ENCODE measurements at places on chromosomes 16 and 17.

- DNase-seq, result no peak
Observed at GRCh38 chr17:57108671-57109392, 23.8 kb downstream of the AKAP1 start.

DNA sequence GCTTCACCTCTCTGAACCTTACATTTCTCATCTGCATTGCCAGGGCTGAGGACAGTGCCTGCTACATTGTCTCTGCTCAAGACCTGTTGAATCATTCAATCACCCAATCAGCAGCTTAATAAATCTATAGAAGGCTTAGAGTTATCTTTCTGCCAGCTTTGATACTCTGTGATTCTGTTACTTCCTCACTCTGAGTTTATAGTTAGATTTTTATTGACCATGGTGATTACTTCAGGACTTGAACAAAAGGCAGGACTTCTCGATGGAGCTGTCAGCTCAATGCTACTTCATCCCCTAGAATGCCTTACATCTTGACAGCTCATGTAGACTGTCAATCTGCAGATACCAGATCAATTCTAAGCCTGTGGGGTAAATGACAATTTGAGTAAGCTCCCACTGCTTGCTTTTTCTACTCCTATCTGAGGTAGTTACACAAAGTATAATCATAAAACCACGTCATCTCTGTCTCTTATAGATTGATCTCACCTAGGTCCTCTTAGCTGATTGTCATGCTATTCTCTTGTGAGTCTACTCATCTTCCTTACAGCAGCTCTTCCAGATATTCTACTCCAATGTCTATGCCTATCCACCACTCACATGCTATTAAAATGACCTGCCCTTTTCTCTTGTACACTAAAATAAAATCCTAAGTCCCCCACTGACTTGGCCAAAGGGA, 318.3 kb upstream of the CA10 start:
- no peak for DNase-seq

GRCh38 chr17:81398176-81398831, 3.0 kb downstream of the BAHCC1 start:
- DNase-seq, result peak; percentile 51

DNA sequence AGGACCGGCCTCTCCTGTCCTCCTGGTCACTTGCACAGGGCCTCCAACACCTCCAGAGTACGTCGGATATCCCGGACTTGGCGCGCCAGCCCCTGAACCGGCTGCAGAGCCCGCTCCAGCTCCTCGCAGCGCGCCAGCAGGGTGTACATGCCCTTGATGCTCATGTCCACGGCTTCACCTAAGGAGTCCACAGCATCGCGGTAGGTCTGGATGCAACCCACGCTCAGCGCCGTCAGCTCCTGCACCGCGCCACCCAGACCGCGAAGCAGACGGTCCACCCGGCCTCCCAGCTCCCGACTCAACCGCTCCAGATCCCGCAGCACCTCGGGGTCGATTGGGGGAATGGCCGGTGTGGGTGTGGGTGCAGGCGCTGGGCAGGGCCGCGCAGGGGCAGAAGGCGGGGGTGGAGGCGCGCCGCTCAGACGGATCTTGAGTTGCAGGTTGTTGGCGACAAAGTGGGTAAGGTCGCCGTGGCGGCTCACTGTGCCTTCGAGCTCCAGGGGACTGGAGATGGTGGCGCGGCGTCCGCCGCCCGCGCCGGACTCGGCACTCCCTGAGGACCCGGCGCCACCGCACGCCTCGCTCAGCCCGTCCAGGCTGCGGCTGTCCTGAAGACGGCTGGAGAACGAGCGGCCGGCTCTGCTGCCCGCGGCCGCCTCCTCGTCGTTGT, 804 bp downstream of the BORCS6 start:
- peak; percentile 37 for DNase-seq

- no peak for DNase-seq
Observed at GRCh38 chr17:72697602-72698146, 394.8 kb downstream of the SLC39A11 start.

DNA sequence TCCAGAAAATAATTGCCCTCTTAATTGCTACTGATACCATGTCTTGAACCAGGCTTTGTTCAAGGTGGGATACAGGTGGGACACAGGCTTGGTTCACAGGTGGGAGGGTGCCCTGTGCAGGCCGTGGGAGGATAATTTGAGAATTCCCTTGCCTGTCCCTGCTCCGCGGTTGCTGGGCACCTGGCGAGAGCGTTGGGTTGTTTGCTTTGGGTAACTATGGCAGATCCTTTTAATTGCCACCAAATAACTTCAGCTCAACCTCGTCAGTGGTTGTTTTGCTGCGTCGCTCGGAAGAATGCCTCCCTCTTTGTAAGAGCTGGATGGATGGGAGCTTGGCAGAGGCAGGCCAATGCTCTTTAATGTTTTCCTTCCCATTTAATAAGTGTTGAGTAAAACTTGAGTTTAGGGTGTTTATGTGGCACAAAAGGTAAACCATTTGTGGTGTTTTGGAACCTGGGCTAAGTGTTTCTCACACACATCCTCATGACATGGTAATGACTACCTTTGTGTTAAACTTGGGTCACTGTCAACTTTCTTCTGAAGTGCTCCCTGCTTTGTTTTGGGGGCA, 202.5 kb downstream of the MSI2 start:
- DNase-seq, result no peak

- DNase-seq, result peak; percentile 72
Observed at GRCh38 chr17:59521465-59522126, 43.8 kb upstream of the DHX40 start.

DNA sequence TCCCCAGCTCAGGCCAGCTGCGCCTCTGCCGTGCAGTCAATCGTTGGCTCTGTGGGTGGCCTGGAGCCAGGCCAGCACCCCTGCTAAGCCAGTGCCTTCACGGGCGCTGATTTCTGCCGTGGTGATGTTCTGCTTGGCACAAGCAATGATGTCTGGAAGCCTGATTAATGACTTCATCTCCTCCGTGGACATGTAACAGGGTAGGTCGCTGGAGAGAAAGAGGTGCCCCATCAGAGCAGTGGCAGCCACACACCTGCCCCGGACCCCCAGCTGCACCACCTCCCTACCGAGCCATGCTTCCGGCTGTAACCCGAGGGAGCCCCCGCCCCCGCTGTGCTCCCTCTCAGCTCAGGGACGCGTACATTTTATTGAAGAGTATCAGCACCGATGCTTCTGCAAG, 1.9 kb downstream of the ARL16 start:
- no peak for DNase-seq

- DNase-seq, result no peak
Observed at GRCh38 chr17:8413328-8413727, 15.7 kb upstream of the RNF222 start.

DNA sequence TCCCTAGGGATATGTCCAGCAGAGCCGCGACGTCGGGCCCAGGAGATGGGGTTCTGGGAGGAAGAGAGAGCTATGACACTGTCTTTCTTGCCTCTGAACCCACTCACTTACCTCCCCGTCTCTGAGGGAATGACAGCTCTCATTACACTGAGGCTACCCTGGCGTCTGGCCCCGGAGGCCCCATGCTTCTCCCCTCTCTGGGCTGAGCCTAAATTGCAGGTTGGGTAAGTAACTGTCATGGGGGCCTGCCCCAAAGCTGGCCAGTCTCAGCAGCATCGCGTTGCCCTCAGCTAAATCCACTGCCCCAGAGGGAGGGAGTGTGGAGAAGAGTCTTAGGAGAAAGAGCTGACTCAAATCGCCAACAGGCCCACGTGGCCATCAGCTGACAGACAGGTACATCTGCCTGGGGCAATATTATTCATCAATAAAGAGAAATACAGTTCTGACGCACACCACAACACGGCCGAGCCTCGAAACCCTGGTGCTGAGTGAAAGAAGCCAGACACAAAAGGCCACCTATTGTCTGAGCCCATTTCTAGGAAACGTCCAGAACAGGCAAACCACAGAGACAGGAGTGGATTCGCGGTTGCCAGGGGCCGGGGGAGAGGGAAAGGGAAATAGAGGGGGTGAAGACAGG, 156.4 kb downstream of the C16orf95 start:
- no peak for DNase-seq

GRCh38 chr17:82608816-82609215, 39.4 kb downstream of the WDR45B start:
- no peak for DNase-seq

- DNase-seq, result no peak
Observed at GRCh38 chr17:15377616-15378015, 36.2 kb upstream of the TEKT3 start.

GRCh38 chr16:64669573-64669972, 452.3 kb downstream of the CDH11 start:
- no peak for DNase-seq

- DNase-seq, result no peak
Observed at GRCh38 chr17:4520060-4520893, 21.6 kb downstream of the SPNS2 start.

DNA sequence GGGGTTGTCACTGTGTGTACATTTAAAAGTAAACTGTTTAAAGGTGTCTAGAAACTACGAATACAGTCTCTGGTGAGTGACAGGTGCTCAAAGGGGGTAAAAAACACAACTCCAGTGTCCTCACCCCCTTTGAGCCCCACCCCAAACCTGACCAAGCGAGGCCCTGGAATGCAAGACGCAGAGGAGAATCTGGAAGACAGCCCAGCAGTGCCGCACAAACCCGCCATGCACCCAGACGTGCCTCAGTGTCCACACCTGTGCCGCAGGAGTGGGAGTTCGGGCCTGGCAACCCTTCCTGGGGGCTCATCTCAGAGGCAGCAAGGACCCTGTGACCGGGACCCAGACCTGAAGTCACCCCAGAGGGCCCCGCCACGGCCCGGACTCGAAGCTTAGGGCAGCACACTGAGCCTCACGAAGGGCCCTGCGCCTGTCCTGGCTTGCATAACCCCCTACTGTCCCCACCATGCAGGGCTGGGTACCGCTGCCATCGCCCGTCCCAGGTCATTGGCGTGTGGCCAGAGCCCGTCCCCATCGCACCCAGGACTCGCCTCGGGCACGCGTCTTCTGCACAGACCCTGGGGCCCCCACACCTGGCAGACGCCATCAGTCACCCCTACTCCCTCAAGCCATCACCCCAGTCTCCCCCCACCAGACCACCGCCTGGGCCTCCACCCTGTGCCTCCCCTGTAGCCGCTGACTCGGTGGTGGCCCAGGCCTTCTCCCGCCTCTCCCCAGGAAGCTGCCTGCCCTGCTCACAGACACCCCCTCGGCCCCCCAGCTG, 33.0 kb upstream of the ZC3H18 start:
- no peak for DNase-seq

DNA sequence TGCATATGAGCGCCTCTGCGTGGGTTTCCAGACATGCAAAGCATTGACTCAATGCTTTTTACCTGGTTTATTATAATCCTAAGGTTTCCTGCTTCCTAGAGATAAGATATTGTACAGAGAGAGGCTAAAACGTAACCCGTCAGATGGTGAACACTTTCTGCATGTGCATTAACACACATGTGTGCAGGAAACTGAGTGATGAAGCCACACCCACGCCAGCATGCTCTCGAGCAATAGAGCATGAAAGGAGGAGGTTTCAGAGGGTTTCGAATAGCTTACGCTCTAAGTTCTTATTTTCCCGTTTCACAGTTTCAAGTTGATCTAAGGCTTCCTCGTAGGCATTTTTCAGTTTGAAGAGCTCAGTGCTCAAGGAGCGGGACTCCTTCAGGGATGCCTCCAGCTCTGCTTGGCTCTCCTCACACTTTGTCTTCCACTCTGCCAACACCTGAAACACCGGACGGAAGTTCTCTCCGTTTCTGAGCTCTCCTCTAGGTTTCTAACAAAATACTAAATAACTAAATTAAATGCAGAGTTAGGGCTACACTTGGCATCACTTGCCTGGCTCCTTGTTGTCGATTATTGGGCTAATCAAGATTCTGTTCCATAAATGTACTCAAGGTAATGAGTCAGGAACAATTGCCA, 23.2 kb downstream of the MYH3 start:
- no peak for DNase-seq

DNA sequence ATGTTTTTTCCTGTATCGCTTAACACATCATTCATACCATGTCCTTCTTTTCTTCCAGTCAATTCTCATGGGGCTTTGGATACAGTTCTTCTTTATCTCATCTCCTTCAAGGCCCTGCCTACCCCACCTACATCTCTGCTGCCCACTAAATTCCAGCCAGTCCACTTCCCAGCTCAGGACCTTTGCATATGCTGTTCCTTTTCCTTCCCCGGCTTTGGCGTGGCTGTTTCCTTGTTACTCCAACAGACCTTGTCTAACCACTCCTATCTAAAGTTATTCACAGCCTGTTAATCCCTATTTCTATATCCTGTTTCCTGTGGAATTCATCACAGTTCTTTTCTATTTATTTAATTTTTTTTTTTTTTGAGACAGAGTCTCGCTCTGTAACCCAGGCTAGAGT, 6.6 kb upstream of the STAT3 start:
- peak; percentile 18 for DNase-seq

- DNase-seq, result no peak
Observed at GRCh38 chr17:77375917-77376651, 235.3 kb downstream of the SEC14L1 start.

GRCh38 chr16:87442581-87442966, 50.2 kb downstream of the ZCCHC14 start:
- no peak for DNase-seq

DNA sequence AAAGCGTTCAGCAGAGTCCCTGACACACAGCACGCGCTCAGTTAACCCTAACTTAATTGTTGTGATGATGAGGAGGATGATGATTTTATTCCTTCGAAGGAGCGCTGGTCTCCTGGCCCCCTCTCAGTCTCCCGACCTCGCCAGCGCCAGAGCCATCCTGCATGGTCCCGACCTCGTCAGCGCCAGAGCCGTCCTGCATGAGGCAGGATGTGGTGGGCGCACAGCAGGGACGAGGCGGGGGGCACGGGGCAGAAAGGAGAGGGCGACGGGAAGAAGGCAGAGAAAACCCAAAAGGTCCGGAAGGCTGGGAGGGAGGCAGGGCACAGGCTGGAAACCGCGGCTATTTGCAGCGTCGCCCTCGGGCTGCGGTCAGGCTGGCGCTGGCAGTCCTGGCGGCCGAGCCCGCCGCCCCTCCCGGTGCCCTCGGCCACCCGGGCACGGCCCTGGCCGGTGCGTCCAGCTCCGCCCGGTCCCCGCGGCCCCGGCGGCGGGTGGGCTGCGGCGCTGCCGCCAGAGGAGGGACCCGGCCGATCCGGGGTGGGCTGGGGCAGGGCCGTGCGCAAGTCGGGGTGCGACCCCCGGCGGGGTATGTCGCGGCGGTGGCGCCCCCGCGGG, 3.0 kb upstream of the TAC4 start:
- peak; percentile 39 for DNase-seq

DNA sequence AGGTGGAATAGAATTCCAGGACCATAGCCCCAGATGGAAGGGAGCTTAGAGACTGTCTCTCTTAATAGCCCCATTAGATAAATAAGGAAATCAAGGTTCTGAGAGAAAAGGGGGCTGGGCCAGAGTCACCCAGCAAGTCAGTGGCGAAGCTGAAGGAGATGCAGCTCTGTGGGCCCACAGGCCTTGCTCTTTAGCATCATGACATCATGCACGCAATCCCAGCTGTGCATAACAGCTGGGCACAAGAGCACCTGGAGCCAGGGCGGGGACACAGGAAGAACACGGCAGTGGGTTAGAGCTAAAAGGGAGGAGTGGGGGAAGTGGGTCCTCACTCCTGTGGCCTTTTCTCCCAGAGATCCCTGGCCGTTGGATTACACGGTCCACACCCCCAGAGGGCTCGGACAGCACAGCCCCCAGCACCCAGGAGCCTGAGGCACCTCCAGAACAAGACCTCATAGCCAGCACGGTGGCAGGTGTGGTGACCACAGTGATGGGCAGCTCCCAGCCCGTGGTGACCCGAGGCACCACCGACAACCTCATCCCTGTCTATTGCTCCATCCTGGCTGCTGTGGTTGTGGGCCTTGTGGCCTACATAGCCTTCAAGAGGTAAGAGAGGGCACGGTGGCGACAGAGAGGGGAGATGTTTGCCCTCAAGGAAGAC, 15.1 kb downstream of the NGFR start:
- DNase-seq, result no peak

Data from endothelial cell of umbilical vein (primary cell).